Mucosa of descending colon (tissue), 3 donors: ENCODE measurements at places on chromosomes 13 and 19. TPM values are rescaled to one million over a fixed set of nuclear protein-coding genes. Genes with fewer than 3 reads are reported as not detected.

Gene DACT3
- 60.9 TPM for total RNA-seq

Gene RNF225
- not detected for total RNA-seq

Gene FGF22
- 0.82 TPM for total RNA-seq

- peak; percentile 18 for DNase-seq
Measured at GRCh38 chr13:36858290-36858689, 39.3 kb downstream of the RFXAP start.

DNA sequence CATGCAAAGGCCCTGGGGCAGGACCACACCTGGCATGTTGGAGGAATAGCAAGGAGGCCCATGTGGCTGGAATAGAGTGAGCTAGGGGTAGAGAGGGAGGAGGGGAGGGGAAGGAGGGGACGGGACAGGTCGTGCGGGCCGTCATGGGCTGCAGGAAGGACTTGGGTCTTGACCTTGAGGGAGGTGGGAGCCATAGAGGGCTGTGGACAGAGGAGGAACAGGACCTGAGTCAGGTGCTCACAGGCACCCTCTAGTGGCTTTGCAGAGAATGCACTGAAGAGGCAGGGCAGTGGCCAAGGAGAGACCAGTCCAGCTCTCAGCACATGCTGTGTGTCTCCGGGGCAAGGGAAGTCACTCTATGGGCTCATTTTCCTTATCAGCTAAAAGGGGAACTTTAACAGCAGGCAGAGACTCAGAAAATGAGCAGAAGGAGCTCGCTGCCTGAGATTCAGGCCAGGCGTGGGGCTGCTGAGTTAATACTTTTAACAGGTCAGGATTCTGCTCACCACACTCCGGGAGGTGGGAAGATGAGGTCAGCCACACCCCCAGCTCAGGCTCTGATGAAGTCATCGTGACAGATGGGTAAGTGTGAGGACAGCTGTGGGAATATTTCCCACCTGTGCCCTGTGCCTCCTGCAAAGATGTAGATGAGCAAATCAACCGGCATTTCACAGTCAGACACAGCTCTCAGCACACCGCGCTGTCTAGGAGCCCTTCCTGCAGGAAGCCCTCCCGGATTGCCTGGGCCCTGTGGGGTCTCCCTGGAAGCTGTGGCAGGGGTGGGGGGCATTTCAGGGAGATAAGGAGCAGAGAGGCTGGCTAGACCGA, 6.0 kb upstream of the TNFAIP8L1 start:
- no peak for DNase-seq

DNA sequence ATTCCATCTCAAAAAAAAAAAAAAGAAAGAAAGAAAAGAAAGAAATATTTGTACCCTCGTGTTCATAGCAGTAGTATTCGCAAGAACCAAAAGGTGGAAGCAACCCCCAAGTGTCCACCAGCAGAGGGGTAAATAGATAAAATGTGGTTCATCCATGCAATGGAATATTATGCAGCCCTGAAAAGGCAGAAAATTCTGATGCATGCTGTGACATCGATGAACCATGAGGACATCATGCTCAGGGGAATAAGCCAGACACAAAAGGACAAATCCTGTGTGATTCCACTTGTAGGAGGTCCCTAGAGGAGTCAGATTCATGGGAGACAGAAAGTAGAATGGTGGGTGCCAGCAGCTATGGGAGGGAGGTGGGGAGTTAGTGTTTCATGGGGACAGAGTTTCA, 6.4 kb upstream of the LRRC8E start:
- no peak for DNase-seq

GRCh38 chr13:45895881-45896280, 44.3 kb upstream of the SIAH3 start:
- no peak for DNase-seq
